ENCODE measurements at places on chromosomes 6 and 20.

DNA sequence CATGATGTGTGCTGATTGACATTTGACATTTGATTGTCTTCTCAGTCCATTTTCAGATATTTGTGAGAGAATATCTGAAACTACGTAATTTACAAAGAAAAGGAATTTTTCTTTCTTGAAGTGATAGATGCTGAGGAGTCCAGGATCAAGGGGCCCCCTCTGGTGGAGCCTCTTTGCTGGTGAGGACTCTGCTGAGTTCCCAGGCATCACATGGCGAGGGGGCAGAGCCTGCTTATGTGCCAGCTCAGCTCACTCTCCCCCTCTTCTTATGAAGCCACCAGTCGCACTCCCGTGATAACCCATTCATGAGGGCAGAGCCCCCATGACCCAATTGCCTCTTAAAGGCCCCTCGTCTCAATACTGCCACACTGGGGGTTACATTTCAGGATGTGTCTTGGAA is 91.3 kb downstream of the RPP40 start:
- no peak for DNase-seq

- no peak for DNase-seq
Observed at GRCh38 chr6:28541996-28542395, 16.3 kb downstream of the GPX5 start.

- DNase-seq, result no peak
Observed at GRCh38 chr20:15889514-15890256, 683.6 kb downstream of the KIF16B start.

DNA sequence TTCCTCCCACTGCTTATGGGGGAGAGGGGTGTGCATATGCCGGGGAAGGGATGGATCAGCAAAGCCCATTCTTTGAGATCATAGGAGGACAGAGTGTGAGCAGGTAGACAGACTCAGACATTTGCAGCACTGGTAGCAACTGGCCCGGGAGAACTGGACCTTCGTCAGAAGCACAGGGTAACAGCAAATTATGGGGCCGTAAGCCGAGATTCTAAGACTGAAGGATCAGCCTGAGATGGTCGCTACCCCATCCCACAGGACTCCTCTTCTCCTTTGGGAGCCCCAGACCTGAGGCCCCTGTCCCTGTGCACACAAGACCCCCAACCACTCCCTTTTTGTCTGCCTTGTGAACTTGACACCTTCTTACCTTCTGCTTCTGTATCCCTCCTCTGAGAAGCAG is 106.5 kb downstream of the TOX2 start:
- DNase-seq, result no peak

GRCh38 chr6:19906171-19906570 is 69.0 kb downstream of the ID4 start:
- no peak for DNase-seq

- DNase-seq, result peak; percentile 90
Observed at GRCh38 chr20:17536944-17537444, 5.8 kb upstream of the BFSP1 start.

DNA sequence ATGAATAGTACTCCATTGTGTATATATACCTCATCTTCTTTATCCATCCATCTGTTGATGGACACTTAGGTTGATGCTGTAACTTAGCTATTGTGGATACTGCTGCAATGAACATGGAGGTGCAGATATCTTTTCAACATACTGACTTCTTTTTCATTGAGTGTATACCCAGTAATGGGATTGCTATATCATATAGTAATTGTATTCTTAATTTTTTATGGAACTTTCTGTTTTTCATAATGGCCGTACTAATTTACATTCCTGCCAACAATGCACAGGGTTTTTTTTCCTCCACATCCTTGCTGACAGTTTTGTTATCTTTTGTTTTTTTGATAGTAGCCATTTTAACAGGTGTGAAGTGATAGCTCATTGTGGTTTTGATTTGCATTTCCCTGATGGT is 5.2 kb downstream of the CCN2 start:
- DNase-seq, result no peak

DNA sequence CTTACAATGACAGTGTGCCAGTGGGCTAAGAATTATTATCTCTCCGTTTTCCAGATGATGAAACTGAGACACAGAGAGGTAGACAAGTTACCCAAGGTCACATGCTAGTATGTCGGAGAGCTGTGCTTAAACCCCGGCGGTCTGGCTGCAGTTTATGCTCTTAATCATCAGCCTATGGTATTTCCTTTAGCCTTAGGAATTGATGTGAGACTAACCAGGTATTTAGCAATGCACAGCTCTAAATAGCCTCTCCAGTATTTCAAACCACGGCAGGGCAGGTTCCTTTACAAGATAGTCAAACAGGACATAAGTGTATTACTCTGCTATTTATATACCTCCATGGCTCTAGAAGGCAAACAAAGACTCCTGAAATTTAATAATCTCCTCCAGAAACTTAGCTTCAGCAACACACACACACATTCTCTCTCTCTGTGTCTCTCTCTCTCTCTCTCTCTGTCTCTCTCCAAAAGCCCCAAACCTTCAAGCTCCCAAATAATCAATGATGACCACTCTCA is 142.0 kb upstream of the ZNF217 start:
- peak; percentile 82 for DNase-seq

DNA sequence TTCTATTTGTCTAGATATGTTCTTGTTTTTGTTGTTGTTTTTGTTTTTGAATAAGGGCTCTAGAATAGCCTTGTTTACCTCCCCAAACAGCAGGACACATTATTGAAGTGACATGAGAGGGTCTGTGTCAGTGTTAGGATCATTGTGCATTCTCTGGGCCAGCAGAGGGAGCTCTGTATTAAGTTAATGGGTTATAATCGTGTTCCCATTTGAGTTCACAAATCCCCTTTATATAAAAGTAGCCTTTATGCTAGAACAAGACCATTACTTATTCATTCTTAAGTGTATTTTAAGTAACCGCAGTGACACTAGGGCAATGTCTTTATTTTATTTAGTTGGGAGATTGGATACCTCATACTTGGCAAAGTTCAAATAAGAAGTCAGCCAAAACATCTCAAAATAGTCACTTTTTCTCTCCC is 44.8 kb downstream of the STK4 start:
- DNase-seq, result peak; percentile 59

DNA sequence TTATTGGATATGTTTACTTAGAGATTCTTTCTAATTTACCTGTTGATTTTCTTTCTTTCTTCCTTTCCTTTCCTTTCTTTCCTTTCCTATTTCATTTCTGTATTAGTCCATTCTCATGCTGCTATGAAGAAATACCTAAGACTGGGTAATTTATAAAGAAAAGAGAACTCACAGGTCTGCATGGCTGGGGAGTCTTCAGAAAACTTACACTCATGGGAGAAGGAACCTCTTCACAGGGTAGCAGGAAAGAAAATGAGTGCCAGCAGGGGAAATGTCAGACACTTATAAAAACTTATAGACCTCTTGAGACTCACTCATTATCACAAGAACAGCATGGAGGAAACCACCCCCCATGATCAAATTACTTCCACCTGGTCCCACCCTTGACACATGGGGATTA is 40.8 kb downstream of the HDAC2 start:
- no peak for DNase-seq

DNA sequence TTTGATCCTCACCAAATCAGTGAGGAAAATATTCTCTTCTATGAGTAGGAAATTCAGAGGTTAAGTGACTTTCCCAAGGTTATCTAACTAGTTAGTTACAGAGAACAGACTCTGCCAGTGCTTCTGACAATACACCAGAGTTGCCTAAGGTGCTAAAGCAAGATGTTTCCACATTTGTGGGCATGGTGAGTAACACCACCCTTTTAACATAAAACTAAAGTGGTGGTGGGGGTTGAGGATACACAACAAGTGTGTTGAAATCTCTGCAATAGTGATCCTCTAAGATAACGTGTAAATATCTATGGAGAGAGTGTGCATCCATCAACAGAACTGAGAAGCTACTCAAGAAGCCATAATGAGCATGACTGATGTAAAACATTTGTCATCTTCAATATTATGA is 11.7 kb downstream of the VNN2 start:
- no peak for DNase-seq

- no peak for DNase-seq
Observed at GRCh38 chr20:17725094-17725835, 25.5 kb downstream of the BANF2 start.

DNA sequence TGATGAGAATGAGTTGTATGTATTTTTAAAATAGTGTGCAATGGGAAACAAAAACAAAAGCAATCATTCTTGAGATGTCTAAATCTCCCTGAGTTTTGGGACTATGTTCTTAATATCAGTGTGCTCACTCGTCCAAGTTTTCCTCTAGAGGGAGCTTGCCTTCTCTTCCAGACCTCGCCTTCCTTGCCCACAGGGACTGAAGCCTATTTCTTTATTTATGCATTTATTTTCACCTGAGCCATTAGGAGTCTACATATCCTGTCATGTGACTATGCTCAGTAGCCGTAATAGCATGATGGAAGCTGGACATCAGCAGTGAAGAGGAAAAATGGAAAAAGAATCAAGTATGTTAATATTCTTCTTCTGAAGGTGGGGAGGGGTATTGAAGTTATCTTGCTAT is 131.2 kb downstream of the SH3BGRL2 start:
- no peak for DNase-seq

DNA sequence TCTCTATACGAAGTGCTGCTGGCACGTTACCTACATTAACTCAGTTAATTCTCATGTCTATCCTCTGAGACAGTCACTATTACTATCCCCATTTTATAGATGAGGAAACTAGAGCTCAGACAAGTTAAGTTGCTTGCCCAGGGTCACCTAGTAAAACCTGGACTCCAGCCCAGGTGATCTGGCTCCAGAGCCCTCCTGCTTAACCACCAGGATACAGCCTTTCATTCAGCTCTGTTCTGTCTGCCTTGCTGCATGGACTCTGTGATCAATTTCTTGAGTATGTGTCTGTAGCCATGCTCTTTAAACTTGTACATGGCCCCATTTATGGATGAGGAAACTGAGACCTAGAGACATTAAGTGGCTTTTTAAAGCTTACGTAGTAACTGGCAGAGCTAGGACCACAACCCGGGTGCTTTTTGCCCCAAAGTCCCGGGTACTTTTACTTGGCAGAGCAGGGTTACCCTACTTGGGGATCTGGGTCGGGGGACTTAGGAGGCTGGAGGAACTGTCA is 4.7 kb downstream of the CDKN1A start:
- DNase-seq, result no peak

GRCh38 chr6:9224539-9224938 is 789.2 kb upstream of the SLC35B3 start:
- peak; percentile 10 for DNase-seq

GRCh38 chr6:11318835-11319813 is 86.7 kb upstream of the NEDD9 start:
- DNase-seq, result peak; percentile 11

GRCh38 chr6:73528897-73529296 is 8.1 kb upstream of the EEF1A1 start:
- no peak for DNase-seq

DNA sequence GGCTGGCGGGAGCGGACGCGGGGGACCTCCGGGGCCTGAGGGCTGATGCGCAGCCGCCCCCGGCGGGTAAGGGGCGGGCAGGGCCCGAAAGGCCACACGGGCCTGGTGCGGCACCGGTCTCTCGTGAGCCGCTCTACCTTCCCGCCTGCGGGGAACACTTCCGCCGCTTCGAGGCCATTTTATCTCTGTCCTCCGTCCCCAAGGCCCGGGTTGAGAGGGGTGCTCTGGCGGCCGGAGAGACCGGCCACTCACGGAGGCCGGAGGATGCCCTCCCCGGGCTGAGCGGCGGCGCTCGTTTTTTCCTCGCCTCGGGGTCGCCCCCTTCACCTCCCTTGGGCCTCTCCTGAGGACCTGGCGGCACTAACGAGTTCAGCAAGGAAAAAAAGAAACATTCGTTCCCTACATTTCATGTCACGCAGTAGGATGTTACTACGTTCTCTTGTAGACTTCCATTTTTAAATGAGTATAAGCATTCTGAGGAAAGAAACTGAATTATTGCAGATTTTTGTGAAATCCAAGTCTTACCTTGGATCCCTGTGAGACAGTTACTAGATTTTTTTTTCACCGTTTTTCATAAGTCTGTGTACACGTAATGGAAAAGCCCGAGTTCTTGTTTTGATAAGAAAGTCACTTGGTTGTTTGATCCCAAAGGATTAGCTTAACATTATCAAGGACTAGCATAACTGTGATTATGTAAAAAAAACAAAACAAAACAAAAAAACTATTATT is 575 bp downstream of the WTAP start:
- peak; percentile 45 for DNase-seq

DNA sequence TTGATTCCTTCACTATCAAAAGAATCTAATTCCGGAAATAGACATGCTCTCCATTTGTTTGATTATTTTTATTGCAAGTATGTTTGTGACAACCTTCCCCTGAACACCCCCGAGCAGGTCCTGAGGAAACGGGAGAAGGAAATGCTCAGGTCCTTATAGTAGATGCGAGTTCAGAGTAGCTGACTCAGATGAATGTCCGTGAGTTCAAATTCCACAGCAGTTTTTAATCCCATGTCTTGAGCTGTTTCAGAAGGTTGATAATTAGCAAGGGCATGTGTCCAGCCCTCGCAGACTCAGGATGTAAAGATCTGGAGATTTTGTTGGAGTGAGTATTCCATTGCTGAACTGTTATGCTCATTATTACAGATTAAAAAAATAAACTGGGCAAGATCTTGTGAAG is 169.3 kb downstream of the BCAS1 start:
- peak; percentile 49 for DNase-seq

- DNase-seq, result no peak
Observed at GRCh38 chr6:71053475-71053874, 96.6 kb upstream of the B3GAT2 start.

DNA sequence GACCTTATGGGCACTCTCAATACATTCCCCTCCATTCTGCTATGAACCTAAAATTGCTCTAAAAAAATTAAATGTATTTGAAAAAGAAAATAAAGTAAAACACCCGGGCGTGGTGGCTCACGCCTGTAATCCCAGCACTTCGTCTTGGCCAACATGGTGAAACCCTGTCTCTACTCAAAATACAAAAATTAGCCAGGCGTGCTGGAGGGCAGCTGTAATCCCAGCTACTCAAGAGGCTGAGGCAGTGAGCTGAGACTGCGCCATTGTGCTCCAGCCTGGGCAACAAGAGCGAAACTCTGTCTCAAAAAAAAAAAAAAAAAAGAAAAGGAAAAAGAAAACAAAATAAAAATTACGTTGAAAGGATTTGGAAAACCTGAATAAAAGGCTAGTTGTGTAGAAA is 60.5 kb downstream of the CD164 start:
- no peak for DNase-seq

GRCh38 chr20:59984541-59984940 is 26.3 kb downstream of the CDH26 start:
- no peak for DNase-seq

DNA sequence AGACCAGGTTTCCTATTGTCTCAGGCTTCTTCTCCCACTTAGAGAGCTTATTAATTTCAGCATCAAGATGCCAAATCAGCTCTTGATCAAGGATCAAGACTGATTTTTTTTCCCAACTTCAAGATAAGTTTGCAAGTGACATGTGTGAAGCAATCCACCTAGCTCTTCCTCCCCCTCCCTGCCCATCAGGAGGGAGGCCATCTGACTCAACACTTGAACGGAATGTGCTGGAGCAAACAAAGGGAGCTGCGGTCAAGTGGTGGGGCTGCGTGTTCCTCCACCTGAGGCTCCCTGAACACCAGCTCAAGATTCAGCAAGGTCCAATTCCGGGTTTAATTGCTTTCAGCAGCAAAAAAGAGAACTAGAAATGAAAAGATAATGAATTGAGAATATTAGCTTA is 38.7 kb downstream of the TTI1 start:
- no peak for DNase-seq

All from AG08395 (cell line).